Activated CD4-positive, alpha-beta T cell treated with anti-CD3 and anti-CD28 coated beads, Interleukin-2, amount 50 U/mL, for 1 hour (primary cell): ENCODE measurements at places on chromosomes 2 and 18.

GRCh38 chr2:71544919-71545571 is 91.7 kb downstream of the DYSF start:
- DNase-seq, result no peak

DNA sequence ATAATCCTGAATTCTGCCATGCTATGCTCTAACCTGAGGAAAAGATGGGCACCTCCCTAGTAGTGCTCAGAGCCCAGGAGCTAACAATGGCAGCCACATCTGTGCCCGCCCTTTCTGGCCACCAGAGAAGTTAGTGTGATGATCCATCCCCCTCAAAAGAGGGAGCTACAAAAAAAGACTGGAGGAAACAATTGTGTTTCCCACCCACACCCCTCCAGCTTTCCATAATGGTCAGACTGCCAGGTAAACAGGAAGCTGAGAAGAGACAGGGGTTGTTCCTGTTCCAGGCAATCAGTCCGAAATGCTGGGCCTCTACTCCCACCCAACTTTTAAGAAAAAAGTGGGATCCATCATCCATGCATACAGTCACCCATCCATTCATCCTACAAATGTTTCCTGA is 3.2 kb downstream of the TBC1D8 start:
- DNase-seq, result no peak

DNA sequence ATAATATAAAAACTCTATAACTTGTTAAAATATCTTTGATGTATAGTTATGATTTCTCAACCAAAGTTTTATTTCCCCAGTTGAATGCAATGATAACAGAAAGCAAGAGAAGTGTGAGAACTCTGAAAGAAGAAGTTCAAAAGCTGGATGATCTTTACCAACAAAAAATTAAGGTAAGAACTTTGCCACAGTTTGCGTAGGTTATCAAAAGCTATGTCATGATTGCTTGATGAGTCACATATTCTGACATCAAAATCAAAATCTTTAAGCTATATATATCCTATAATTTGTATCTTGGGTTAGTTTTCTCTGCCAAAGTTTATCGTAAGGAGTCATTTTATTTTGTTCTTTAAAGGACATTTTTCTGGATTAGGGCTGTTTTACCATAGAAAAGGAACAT is 35.0 kb downstream of the NDC80 start:
- no peak for DNase-seq

GRCh38 chr2:158722266-158723105 is 72.6 kb upstream of the DAPL1 start:
- no peak for DNase-seq

DNA sequence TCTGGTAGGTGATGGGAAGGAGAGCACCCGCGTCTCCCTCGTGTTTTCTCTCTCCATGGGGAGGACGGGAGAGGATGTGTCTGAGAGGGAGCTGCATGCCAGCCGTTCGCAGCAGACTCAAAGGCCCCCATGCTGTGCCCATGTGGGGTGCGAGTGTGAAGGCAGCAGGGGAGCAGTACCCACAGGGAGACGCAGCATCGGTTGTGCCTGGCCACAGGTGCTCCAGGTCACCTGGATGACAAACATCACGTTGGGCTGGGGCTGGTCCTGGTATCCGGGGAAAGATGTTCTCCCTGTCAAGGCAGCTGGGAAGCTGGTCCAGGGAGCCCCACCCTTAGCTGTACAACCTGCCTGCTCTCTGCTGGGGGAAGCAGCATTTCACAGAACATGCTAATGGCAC is 119.5 kb upstream of the SALL3 start:
- no peak for DNase-seq

- DNase-seq, result no peak
Observed at GRCh38 chr18:11251229-11251890, 102.0 kb upstream of the PIEZO2 start.

- DNase-seq, result no peak
Observed at GRCh38 chr2:8633735-8634313, 48.0 kb upstream of the ID2 start.

GRCh38 chr18:79819968-79820351 is 22.2 kb downstream of the KCNG2 start:
- DNase-seq, result no peak

- no peak for DNase-seq
Observed at GRCh38 chr2:71474744-71475397, 21.5 kb downstream of the DYSF start.

GRCh38 chr2:112768432-112768831 is 4.0 kb upstream of the CKAP2L start:
- no peak for DNase-seq

DNA sequence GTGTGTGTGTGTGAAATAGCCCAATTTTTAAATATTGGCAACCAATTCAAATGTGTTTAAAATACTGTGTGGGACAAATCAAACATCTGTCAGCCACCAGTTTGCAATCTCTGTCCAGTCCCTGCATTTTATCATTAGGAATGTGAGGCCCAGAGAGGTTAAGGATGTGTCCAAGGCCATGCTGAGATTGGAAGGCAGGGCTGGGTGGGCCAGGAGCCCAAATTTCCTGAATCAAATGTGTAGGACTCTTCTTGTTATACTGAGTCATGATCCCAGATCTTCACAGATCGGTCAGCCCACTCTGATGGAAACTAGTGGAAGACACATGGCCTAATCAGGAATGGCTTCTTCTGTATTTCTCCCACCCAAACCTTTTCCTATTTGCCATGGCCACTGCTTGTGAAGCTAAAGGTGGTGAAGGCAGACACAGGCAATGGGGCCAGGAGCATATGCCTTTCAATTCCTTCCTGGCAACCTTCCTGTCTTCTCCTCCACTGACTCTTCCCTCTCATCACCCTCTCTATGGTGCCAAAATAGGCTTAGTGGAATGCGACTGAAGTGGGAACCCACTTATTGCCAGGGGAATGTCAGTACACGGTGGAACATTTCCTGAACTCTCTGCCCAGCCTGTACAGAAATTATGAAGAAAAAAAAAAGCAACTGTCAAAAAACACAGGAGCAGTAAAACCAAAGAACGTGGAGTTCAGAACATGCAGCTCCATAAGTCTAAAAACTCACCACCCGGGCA is 35.5 kb downstream of the ZEB2 start:
- no peak for DNase-seq

GRCh38 chr2:231270221-231271114 is 72.0 kb downstream of the ARMC9 start:
- DNase-seq, result no peak

DNA sequence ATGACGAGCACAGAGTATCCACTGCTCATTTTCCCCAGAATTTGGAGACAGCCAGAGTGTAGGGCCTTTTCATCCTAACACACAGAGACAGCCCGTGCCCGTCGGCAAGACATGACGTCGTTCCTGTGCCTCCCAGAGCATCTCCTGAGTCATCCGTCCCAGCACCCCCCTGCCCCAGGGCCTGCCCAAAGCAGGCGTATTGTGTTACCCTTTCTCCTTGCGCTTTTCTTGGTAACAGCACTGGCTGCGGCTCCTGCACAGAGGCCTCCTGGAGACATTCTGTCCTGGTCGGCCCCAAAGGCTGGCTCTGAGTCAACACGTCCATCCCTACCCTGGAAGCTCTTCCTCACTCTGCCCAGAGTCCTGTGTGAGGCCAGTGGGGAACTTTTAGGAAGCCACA is 217.1 kb downstream of the KLHL29 start:
- no peak for DNase-seq

- DNase-seq, result no peak
Observed at GRCh38 chr18:49206717-49207116, 253.7 kb downstream of the DYM start.

DNA sequence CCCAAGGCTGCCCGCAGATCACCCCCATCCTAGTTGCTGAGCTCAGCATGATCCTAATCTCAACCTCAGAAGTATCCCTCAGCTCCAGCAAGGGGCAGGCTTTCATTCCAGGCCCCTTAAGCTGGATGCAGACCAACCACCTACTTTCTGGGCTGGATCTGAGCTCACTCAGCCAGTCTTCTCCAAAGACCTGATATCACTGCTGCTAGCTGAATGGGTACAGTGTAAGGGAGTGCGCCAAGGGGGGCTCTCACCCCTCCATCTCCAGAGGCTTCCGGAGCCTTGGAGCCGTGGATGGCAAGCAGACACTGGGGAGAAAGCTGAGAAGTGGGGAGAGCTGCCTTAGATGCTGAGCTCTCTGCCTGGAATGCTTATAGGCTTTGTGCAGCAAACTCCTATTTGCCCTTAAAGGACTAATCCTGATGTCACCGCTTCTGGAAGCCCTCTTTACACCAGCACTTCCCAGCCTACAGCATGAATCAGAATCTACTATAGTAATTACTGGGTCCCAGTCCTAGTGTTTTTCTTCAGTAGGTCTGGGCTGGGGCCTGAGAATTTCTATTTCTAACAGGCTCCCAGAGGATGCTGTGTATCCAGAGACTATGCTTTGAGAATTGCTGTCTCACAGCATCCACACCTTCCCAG is 31.0 kb downstream of the GYPC start:
- no peak for DNase-seq

DNA sequence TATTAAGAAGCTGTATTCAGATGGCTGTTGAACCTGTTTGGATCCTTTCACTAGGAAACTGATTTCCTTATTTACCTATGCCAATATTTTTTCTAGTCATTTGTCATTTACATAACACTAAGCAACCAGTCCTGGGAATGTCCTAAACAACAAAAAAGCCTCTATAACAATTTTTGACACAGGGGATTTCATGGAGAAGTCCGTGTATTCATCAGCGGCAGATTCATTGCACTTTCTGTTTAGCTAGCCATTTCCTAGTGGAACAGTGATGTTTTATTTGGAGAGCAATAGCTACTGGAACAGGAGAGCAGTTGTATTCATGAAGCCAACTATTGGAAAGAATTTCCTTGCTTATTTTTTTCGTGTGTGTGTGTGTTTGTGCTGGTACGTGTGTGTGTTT is 604.3 kb upstream of the POU3F3 start:
- no peak for DNase-seq

GRCh38 chr2:224892574-224893204 is 149.6 kb downstream of the DOCK10 start:
- DNase-seq, result no peak

GRCh38 chr2:157871415-157871814 is 4.7 kb downstream of the ACVR1 start:
- no peak for DNase-seq

DNA sequence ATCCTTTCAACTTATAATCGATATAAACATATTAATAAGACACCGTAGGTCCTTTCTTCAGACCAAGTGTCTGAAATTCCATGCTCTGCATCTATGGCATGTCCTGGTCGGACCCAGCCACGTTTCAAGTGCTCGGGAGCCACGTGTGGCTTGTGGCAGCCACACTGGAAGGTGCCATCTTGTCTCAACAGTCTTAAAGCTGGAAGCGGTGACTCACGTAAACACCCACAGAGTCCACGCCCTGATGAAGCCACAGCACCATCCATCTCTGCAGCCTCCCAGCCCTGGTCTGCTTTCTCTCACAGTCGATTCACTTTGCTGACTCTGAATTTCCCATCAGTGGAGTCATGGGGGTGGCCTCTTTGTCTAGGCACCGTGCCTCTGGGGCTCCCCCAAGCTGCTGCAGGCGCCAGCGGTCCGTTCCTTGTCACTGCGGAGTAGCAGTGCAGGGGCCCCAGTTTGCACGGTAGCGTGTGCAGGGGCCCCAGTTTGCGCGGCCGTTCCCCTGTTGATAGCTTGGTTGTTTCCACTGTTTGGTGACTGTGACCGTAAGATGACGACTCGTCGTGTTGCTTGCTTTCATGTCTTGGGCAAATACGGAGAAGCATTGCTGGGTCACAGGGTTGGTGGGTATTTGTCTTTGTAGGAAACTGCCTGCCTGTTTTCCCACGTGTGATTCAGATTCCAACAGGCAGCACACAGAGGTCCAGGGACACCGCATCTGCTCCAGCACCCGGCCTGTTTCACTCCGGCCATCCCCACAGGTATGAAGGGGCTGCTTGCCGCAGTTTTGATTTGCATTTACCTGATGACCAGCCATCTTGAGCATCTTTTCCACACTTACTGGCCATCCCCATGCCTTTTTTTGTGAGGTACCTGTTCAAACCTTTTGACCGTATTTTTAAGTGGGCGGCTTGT is 240.3 kb downstream of the HDAC4 start:
- DNase-seq, result no peak

DNA sequence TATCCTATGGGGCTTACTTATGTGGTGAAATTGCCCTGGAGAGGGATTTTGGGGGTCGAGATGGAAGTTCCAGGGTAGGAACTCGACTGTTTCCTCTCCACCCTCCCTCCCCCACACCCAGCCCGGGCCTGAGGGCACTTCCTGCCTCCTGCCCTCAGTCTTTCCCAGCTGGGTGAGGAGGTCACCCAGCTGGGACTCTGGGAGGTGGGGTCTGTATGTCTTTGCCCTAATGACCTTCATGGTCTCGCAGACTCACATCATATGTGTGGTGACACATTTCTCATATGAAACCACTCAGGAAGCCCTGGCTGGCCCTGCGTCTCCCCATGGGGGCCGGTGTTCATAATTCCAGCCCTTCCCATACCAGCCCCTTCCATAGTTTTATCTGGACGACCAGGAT is 12.4 kb downstream of the ATOH8 start:
- DNase-seq, result no peak

GRCh38 chr2:10438688-10439087 is 9.4 kb downstream of the ODC1 start:
- no peak for DNase-seq

- DNase-seq, result no peak
Observed at GRCh38 chr18:50285071-50285470, 2.4 kb downstream of the CXXC1 start.

DNA sequence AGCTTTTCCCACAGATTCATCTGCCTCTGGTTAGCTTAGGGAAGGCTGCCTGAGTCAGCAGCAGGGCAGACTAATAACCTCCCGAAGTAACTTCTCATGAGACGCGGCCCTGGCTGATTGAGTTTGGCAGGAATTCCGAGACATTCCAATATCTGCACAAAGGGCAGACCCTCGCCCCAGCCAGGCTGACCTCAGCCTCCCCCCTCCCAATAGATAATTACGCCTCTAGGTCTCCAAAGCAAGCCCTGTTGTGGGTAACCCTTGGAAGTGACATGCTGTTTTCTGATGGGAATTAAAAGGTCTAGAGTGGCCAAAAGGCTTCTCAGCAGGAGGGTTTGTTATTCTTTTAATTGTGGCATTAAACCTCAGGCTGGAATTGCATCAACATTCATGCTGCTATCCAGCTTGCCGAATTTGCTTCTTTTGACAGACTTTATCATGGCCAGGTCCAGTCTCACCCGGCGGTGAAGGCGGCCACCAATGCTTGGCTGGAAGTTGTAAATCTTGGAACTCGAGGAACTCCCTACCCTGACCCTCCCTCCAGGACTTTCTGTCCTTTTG is 98.0 kb upstream of the SLC14A2 start:
- DNase-seq, result no peak

GRCh38 chr2:233093166-233093448 is 33.0 kb downstream of the INPP5D start:
- DNase-seq, result no peak

DNA sequence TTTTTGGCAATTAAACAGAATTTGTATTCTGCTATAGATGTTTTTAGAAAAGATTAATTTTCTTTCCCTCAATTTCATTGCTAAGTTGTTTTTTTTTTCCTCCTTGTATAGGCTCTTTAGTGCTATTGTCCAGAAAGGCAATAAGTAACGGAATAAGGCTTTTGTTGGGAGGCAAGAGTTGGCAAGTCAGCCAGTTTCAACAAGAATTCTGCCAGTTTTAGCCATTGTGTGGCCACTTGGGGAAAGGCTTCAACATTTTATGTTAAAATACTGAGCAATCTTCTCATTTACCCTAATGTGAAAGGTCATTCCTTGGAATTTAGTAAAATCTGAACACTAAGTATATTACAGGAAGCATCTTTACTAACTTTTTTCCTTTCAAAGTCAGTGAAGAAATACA is 9.6 kb downstream of the CALCRL start:
- DNase-seq, result no peak

GRCh38 chr2:171287036-171287571 is 126.4 kb upstream of the TLK1 start:
- no peak for DNase-seq

GRCh38 chr2:20197192-20197591 is 27.7 kb downstream of the SDC1 start:
- no peak for DNase-seq
